Coronary artery (tissue), 2 donors: ENCODE measurements at places on chromosomes 1 and 21.

DNA sequence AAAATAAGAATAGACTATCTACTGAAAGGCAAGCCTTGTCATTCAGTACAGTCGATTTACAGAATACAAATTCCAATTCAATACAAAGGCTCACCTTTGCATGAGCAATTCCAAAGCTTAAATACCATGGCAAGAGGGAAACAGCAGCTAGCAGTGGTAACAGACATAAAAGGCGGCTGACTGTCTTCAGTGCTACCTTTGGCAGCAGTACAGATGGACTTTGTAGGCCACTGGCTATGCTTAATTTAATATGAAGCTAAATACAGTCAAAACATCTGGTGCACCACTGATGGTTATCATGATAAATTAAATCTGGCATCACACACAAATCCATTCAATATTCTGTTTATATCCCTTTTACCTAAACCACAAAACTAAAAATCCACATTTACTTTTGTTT is 62.4 kb downstream of the RERE start:
- no peak for DNase-seq

DNA sequence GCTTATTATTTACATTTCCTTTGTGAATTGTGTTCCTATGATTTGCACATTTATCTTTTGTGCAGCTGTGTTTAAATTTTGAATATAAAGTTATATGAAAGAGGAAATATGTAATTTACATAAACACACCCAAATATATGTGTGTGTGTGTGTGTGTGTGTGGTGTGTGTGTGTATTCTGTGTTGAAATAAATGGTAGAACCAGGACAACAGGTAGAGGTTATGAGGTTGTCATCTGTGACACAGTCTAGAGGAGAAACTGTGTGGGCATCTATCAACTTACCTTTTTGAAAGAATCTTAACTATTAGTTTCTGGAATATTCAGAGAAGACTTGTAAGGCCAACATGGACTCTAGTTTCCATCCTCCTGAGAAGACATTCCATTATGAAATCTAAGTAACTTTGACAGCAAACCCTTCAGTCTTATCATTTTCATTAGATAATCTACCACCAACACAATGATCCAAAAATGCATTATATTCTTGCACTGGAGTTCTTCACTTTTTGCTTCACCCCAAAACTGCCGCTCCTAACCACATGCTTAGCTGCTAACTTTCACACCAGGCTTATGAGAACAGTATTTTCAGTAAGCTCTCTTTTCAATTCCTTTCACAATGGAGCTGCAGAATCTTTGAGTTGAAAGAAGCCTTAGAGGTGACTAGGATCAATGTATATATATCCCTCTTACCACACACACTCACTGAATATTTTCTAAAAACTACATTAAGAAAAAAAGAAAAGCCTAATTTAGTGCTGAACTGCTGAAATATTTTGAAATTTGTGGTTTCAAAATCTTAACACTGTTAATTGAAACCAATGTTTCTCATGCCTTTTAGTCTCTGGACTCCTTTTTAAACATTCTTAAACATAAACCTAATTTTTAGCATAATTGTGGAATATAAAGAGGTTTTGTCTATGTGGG is 21.8 kb downstream of the PTPRC start:
- no peak for DNase-seq

DNA sequence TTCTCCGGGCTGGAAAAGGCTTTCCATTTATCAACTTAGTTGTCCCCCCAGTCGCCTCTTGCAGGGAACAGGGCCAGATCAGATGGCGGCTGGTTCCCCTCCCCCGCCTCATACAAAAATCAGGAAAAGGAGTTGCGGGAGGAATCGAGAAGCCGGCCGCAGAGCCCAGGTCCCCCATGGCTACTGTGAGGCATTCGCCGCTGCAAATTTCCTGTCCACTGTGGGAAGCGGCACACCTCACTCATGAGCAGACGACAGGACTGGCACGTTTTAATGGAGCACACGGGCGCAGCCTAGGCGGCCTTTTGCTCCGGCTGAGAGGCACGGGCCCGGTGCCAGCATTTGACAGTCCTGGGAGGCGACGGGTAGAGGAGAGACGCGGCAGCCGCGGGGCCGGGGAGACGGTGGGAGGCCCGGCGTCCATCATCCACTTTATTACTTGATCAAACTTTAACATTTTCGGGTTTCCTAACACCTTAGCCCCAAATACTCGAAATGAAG is 1.1 kb downstream of the GNG4 start:
- no peak for DNase-seq

- DNase-seq: peak; percentile 73
Observed at GRCh38 chr1:117572546-117572945, 33.3 kb upstream of the TENT5C start.

- no peak for DNase-seq
Observed at GRCh38 chr21:29953072-29953471, 13.3 kb upstream of the GRIK1 start.

DNA sequence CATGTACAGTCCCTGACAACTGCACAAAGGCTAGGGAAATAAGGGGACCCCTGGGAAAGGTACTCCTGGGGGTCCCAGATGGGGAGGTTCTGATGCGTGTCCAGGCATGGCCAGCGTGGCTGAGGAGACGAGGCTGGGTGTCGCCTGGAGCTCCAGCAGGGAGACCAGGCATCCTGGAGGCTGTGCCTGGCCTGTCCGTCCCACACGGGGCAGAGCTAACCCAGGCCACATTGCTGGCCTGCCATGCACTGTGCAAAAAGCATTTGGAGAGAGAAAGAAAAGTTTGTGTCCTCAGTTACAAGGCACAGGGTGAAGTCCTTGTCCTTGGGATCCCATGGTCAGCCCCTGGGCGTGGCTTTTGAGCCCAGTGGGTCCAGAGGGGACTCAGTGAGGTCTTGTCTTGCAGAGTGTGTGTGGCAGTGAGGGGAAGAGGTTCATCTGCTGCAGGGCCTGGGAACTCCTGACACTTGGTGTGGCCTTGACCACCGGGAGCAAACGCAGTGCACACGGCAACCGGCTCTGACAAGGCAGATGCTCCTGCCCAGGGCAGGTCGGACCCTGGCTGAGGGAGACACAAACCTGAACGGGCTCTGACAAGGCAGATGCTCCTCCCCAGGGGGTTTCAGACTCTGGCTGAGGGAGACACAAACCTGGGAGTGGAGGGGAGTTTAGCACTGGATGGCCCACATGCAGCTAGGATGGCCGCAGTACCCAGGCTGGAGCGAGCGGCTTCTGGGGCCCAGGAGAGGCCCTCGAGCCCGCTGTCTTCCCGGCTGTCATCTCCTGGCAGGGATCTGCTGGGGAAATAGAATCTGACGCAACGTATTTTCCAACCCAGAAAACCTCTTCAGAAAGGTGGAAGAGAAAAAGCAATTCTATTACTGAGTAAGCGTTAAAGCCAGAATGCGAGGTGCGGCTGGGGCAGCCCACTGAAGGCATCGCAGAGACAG is 37.3 kb upstream of the COL18A1 start:
- DNase-seq: no peak

GRCh38 chr1:203289281-203289981 is 15.9 kb upstream of the BTG2 start:
- DNase-seq: no peak

DNA sequence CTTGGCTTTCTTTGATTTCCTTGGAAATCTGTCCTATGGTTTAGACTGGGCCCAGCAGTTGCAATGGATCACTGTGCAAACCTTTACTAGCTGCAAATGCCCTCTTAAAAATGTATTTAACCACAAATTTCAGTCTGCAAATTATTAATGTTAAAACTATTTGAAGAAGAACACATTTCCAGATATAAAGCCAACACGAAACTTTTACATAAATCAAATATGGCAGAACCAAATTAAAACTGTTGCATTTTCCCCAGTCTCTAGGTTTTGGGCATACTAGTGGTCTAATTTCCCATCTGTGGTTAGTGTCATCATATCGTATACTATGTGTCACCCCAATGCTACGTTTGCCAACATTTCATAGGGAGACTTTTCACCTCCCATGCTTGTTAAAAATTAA is 52.3 kb downstream of the HMCN1 start:
- DNase-seq: no peak

- DNase-seq: no peak
Observed at GRCh38 chr1:7298749-7299151, 472.3 kb upstream of the VAMP3 start.

DNA sequence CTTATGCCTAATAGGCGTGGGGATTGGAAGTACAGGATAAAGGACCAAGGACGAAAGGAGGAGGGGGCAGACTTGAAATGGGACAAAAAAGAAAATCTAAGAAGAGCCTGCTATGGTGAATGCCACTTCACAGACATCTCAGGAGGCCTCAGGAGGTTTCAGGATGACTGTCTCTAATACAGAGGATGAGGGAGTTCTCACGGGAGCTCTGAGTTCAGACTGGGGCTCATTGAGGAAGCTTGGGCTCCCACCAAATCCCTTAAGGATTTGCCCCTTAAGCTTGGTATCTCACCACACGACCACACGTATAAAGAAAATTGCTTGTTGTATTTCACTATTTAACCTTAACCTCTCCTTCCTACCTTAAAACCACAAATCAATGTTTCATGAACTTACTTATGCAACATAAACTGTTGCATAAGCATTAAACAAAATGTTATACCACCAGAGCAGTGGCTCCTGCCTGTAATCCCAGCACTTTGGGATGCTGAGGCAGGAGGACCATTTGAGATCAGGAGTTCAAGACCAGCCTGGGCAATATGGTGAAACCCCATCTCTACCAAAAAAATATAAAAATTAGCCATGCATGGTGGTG is 12.4 kb downstream of the SLC30A1 start:
- DNase-seq: no peak

DNA sequence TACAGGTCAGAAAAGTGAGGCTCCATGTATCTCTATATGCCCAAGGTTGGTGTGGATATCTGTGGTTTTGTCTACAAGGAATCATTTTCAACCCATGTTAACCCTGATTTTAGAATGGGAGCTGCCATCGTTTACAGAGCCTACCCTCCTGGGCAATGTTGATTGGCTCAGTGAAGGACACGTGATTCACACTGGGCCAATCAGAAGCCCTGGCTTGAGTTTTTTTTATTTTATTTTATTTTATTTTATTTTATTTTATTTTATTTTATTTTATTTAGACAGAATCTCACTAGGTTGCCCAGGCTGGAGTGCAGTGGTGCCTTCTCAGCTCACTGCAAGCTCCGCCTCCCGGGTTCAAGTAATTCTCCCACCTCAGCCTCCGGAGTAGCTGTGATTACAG is 35.8 kb downstream of the FOXO6 start:
- DNase-seq: no peak

DNA sequence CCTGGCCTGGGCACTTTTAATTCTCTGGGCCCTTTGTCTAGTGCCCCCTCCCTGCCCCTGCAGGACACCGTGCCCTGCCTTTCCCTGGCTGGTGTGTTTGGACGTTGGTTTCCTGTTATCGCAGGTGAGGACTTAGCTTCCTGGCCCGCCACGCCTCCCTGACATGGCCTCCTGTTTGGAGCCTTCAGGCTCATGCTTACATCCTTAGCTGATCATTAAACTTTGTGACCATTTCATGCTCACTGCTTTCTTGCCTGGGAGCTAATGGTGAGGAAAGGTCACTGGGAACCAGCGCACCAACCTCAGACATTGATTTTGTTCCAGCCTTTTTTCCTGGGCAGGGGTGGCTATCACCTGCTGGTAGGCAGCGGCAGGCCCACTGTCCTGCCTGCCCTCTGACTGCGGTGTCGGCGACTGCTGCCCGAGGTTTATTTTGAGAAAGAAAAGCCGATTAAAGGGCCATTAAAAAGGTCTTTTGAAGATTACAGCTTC is 3.7 kb downstream of the PFKL start:
- no peak for DNase-seq

GRCh38 chr1:36528361-36529349 is 45.9 kb upstream of the CSF3R start:
- peak; percentile 59 for DNase-seq

DNA sequence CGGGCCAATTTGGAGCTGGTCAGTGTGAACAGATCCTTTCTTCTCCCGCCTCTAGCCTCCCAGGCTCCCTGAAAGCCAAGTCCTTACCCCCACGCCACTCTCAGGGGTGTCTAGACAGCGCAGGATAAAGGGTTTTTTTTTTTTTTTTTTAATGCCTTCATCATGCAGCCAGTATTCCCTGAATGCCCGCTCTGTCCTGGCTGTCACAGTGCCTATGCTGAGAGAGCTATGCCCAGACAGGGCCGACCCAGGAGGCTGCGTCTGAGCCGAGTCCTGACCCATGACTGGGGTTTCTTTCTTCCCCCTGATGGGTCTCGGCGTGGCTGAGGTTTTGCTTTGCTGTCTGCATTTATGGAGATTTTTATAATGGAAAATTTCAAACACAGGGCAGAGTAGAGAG is 18.3 kb downstream of the SPSB1 start:
- no peak for DNase-seq

- DNase-seq: no peak
Observed at GRCh38 chr1:116671912-116672311, 4.4 kb upstream of the IGSF3 start.
